ENCODE measurements at places on chromosomes 11 and 22. TPM values are rescaled to one million over a fixed set of nuclear protein-coding genes. Genes with fewer than 3 reads are reported as not detected.

The PGAP2 gene
- 18.8 TPM for total RNA-seq

DNA sequence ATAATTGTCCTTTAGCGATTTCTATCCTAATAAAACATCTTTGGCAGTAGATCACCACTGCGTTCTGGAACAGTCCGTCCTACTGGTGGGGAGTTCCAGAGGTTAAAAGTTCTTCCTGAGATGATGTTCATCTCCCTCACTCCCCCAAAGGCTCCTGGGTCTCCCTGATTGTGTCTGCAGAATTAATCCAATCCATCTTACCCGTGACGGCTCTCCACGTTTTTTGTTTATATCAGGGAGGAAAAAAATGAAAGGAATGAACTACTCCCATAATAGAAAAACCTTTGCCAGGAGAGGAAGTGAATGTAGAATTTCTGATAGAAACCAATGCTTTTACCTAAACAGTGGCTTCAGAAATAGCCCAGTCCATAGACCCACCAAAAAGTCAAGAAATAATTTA is 81.6 kb downstream of the LARGE1 start:
- no peak for DNase-seq

GRCh38 chr11:64959498-64959897 is 12.4 kb downstream of the MAJIN start:
- no peak for DNase-seq

DNA sequence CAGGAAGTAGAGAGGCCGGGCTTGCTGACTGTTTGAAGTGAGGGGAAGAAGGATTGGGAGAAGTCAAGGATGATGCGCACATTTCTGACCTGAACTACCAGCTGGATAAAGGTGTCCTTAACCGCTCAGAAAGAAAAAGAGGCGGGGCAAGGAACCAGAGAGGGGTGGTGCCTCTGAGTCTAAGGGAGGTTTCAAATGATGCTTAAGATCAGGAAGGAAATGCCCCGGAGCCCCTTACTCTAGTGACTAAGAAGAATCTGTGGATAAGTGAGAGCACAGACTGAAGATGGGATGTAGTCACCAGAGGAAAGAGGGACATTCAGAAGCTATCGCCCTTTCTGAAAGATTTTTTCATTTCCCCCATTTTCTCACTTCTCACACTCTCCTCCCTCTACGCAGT is 12.7 kb downstream of the DCHS1 start:
- DNase-seq = no peak

- no peak for DNase-seq
These were observed 1402.6 kb upstream of the TENM4 start for GRCh38 chr11:80843266-80843974.

All from skin of body (tissue), 3 donors.